GM19239 (cell line): ENCODE measurements at places on chromosomes 2 and 18.
A peak's percentile ranks its signal among the peaks of the same experiment; 100 is the strongest.

DNA sequence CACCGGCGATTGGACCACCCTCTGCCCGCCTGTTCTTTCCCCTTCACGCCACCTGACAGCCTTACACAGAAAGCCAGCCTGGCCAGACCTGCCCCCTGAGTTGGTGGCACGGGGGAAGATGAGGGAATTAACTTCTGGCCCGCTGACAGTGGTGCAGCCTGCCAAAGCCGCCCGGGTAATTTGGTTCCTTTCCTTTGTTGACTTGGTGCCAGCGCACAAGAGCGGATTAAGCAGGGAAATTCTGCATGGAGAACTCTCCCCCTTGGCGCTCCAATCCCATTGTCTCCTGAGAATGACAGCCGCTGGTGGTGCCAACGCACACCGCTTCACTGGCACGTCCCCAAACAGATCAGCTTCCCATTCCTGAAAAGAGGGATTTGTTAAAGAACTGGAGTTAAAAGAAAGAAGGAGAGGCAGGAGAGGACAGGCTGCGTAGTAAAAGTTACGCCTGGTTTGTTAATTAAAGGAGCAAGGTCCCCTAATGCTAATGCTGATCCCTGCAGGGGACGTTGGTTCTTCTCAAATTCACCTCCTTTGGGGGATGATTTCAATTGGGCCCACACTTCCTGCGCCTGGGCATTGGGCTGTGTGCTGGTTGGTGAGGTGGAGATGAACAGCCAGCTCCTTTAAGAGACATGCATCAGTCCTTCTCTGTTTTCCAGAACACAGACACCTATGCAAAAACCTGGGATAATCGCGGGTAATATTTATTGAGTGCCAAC lies 286.8 kb downstream of the MYCN start:
- no peak for DNase-seq

GRCh38 chr2:47459021-47459420 lies 56.1 kb downstream of the MSH2 start:
- DNase-seq = no peak

DNA sequence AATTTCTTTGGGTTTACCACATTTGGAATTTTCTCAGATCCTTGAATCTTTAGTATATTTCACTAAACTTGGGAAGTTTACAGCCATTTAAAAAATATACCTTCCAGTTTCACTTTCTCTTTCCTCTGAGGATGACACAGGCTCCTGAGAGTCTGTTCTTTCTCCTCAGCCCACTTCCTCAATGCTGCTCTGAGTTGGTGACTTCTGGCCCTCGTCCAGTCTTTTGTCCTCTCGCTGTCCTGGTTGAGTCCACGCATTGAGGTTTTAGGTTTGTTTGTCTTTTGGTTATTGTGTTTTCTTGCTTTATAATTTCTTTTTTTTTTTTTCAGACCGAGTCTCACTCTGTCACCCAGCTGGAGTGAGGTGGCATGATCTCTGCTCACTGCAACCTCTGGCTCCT lies 40.7 kb upstream of the GALR1 start:
- DNase-seq = peak; percentile 57

- DNase-seq = no peak
These were observed 100.1 kb upstream of the RNF152 start for GRCh38 chr18:61992923-61993322.

DNA sequence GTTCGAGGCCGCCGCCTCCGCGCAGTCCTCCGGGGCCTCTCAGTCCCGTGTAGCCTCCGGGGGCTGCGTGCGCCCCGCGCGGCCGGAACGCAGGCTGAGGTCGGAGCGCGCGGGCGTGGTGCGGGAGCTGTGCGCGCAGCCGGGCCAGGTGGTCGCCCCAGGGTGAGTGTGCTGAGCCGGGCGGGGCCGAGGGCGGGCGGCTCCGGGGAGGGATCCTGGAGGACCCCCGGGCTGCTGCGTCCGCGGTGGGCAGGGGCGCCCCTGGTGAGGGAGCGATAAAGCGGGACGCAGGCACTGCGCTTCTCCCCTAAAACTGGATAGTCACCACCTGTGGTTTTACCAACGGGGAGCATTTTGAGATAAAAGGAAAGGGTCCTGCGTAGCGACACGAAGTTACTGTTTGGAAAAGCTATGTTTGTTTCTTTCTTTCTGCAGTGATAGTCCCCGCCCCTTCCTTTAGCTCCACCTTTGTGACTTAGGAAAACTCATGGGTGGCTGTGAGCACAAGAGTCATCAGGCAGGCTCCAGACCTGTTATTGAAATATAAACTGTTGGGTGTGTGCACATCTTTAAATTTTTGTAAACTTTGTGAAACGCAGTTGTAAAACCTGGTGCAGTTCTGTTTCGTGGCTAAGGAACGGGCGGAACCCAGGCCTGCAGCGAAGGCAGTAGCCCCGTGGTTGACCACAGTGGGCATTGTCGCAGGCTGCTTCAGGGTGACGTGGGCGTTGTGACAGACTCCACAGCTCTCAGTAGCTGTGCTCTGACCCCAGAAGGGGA lies 687 bp downstream of the CTDP1 start:
- no peak for DNase-seq

DNA sequence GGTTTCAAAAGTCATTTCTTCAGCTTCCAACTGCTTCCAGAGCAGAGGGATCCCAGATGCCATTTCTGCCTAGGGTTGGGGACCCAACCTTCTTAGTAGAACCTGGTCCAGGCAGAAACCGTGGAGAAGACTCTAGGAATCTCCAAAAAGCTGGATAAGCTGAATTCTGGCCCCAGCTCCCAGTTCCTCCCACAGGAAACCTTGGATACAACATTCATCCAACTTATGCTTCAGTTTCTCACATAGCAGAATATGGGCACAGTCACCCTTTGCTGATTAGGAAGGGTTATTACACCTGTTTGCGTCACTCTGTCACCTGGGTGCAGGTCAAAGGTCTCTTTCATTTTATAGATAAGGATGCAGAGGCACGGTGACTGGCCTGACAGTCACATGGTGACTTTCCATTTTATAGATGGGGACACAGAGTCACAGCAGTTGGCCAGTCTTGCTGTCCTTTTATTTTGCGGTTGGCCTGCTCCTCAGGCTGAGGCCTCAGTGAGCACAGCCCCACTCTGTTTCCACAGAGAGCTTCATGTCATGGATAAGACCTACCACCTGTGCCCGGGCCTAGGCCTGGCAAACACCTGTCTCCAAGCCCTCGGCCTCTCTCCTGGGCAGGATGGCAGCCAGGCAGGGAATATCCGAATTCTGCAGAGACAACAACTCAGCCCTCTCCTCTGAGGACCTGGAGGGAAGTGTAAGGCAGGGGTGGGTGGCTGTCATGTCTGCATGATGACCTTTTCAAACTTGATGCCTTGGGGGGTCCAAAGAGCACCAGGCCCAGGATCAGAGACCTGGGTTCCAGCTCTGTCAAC lies 148.8 kb downstream of the SMAD7 start:
- DNase-seq = no peak

- DNase-seq = no peak
These were observed 256.0 kb upstream of the FANCL start for GRCh38 chr2:58497168-58497567.

DNA sequence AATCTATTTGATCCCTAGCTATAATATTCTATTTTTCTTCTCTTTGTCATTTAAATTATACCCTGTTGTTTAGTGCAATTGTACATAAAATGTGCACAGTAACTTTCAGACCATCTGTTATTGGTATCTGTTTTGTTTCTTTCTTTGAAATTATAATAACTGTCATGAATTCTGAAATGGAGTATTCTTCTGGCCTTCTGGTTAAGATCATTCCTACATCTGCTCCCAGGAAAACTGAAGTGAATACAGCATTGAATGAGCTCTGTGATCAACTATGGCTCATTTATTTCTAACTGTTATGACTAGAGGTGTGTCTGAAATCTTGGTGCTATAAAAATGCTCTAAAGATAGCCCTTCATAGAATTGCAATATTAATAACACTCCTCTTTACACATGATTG lies 788.4 kb upstream of the TMEFF2 start:
- DNase-seq = no peak
